PC-9 (cell line): ENCODE measurements at places on chromosomes 4 and X.

- no peak for DNase-seq
Measured at GRCh38 chrX:28586981-28587551, at the start of gene IL1RAPL1. Gene IL1RAPL1 (plus strand): TSS chrX:28587446.

DNA sequence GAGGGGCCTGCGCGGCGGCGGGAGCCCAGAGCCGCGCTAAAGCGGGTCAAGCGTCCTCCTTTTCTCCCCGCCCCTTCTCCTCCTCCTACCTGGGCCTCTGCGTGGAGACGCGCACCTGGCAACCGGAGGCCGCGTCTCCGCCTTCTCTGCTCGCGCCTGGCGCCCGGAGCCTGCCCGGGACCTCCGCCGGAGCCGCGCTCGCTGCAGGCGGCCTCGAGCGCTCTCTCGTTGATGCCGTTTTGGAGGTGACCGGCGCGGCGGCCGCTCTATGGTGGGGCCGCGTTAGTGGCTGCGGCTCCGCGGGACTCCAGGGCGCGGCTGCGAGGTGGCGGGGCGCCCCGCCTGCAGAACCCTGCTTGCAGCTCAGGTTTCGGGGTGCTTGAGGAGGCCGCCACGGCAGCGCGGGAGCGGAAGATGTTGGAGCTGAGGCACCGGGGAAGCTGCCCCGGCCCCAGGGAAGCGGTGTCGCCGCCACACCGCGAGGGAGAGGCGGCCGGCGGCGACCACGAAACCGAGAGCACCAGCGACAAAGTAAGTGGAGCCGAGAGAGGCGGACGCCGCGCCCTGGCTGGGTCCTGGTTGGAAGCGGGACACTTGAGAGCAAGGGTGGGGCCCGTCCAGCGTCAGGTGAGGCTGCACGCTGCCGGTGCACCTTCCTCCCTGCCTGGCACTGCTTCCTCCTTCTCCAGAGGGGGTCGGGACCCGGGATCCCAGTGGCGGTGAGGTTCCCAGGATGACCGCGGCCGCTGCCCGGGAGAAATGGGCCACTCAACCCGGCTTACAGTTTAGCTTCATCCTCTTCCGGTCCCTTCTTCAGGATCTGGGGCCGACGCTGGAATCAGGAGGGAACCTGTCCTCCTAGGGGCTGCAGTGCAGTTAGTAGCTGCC, at the start of gene CDS1:
CDS1 (plus strand) TSS at position 140 of the 888 bp plus-strand sequence; CDS start at position 415, 275 bp downstream.
- DNase-seq, result no peak

- no peak for DNase-seq
Measured at GRCh38 chrX:41148553-41148952, 63.3 kb downstream of the USP9X start.

DNA sequence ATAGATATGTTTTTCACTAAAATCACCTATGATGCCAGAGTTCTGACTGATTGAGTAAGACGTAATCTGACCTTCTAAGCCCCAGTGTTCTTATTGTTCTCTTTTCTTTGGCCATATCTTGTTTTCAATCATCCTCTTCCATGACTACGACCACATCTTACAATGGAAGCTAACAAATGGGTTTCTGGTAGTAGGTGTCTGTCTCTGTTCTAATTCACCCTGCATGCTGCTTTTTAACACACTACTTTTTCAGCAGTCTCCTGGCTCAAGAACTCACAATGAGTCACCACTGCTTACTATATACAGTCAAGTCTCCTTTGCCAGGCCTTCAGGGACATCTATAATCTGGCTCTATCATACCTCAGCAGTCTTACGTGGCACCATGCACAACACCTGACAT, 146.1 kb downstream of the NEXMIF start:
- no peak for DNase-seq

GRCh38 chr4:144181391-144181790, 40.9 kb upstream of the GYPA start:
- no peak for DNase-seq

- DNase-seq, result no peak
Measured at GRCh38 chr4:114527637-114528036, 71.0 kb upstream of the UGT8 start.

DNA sequence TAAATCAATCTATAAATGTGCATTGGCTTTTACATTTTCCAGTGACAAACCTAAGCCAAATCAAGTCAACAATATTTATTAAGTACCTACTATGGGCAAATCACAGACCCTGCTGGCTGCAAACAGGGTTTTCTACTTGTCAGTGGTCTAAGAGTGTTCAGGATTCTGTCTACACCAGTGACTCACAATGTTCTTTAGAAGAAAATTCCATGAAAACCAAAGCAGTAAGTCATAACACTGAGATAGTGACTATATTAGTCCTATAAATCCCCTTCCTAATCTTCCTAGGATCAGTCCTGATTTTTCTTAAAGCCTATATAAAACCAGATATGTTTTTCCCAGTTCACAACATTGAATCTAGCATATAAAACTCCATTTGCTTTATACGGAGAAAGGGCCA, 69.7 kb downstream of the PPP3CA start:
- DNase-seq, result no peak

GRCh38 chr4:156685308-156685707, 286.3 kb downstream of the PDGFC start:
- DNase-seq, result no peak
